ENCODE measurements at places on chromosomes 5 and 9.
A peak's percentile ranks its signal among the peaks of the same experiment; 100 is the strongest.

DNA sequence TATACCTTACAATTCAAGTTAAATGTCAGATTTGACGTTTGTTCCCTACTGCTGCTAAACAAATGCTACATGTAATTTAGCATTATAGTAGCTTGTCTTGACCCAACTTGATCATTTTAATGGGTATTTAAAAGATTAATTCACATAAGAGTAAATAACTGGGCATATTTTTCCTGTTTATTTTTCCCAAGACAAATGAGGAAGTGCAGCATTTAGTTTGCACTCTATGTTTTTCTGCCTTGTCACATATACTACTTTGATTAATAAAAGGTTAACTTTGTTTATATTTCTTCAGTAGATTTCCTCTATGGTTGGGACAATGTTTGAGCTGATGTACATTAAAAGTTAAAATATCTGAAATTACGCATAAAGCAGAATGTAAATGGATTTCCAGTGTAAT is 641.8 kb downstream of the PRR16 start:
- DNase-seq = no peak

DNA sequence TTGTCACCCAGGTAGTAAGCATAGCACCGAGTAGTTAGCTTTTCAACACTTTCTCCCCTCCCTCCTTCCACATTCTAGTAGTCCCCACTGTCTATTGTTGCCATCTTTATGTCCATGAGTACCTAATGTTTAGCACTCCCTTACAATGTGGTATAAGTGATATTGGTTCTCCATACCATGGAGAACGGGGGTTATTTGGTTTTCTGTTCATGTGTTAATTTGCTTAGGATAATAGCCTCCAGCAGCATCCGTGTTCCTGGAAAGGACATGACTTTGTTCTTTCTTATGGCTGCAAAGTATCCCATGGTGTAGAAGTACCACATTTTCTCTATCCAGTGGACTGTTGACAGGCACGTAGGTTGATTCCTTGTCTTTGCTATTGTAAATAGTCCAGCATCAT is 353.9 kb downstream of the ADGRV1 start:
- DNase-seq = no peak

DNA sequence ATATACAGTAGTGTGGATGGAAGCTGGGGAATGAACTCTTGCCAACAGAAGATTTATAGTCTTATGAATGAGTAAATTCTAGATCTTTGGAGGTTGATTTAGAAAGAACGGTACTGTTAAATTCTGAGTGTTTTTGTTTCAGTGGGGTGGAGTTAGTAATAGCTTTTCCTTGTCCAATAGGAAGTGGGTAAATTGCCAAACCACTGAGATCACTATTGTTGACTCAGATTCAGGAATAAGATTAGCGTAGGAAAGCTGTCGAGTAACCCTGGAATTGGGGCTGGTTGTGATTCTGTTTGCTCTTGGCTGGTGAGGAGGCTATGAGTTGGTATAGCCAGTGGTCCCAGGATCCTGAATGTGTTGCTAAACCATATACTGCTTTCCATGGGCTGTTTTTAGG is 155.6 kb downstream of the ARHGAP26 start:
- no peak for DNase-seq

DNA sequence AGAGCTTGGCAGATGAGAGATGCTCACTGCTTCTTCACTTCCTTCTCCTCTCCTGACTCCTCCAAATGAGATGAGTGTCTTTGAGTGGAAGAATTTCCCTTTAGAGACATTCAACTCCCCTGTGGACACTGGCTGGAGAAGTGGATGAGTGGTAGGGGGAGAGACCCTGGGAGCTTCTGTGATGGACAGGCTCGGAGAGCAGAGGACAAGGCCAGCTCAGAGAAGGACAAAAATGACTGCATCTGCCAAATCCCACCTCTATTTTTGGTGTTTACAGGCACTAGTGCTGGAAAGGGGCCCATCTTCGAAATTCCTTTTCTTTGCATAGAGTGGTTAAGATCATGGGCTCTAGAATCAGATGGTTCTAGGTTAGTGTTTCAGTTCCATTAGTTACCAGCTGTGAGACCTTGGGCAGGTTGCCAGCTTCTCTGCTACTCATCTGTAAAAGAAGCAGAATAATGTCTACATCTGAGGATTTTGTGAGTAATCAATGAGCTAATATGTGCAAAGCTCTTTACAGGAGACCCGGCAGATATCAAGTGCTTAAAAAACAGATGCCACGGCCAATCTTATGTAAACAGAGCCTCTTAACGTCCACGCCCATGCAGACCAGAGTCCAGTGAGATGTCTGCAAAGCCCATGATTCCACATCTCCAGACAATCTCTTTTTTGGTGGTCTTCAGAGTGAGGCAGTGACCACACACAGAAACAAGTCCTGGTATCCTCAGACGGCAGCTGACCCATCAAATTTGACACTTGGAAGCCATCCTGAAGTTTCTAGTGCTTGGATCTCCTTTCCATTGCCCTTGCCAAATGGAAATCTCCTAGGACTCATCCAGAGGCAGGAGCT is 13.6 kb upstream of the COL27A1 start:
- no peak for DNase-seq

DNA sequence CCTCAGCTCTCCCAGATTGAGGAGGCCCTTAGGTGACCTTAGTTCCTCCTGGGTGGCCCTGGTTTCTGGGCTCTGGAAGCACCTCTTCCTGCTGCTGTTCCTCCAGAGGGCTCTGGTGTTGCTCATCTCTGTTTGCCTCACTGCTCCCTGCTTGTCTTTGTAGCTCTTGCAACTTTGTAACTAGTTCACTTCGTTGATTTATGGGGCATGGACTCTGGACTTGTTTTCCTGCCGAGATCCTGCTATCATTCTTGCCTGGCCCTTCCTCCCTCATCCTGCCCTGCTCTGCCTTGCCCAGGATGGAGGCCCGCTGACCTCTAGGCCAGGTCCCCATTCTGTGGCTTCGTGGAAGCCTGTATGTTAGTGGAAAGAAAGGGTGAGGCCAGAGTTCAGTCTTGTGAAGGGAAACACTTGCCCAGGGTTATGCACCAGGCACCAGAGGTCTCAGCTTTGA is 169.3 kb downstream of the MACROH2A1 start:
- no peak for DNase-seq

DNA sequence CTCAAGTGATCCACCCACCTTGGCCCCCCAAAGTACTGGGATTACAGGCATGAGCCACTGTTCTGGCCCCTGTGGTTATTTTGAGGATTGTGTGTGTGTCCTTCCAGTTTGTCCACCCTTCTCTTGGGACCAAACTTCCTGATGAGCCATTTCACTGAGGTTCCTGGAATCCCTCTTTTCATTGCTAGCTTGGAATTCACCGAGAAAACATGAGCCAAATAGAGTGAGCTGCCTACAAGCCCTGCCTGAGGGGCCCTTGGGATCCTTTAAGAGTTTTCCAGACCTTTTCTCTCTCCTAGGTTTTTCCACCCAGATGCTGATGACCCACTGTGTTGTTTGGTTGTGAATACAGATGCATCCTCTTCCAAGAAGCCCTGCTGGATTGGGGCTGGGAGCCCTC is 13.2 kb upstream of the KIF12 start:
- no peak for DNase-seq

DNA sequence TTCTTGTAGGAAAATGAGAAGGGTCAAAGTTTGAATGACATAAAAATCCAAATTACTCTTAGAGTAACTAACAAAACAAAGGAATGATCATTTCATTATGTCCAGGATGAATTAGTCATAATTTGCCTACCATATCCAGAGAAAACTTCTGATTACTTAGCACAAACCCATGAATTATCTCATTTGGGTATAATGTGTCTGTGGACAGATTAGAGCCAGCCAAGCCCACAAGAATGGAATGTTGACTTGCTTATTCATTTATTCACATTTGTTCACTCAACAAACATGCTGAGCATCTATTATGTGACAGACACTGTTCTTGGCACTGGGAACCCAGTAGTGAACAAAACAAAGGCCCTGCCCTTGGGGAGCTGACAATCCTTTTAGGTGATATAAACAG is 87.4 kb downstream of the APBA1 start:
- no peak for DNase-seq

- no peak for DNase-seq
Measured at GRCh38 chr9:13424204-13424603, 144.7 kb upstream of the MPDZ start.

DNA sequence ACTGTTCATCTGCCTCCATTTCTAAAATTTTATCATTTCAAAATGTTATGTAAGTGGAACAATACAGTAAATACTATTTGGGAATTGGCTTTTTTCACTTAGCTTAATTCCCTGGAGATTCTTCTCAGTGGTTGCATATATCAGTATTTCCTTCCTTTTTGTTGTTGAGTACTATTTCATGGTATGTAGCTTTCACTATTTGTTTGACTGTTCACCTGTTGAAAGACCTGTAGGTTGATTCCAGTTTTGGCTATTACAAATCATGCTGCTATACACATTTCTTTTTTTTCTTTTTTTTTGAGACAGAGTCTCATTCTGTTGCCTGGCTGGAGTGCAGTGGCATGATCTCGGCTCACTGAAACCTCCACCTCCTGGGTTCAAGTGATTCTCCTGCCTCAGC is 33.0 kb upstream of the PWWP2A start:
- DNase-seq = no peak

DNA sequence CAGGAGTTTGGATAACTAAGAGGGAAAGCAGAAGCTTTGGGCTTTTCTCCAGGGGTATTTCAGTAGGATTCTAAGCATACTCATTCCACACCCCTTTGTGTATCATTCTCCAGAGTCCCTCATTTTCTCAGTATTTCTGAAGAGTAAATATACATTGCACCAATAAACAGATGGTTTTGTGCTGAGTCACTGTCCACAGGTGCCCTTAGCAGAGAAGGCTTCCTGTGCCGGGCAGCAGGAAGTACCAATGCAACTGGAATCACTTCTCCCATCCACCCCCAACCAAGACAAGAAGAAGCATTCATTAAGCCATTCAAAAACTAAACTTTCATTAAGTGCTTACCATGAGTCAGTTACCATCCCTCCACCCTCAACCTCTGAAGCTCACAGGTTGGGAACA is 3.6 kb upstream of the CCNJL start:
- no peak for DNase-seq

GRCh38 chr5:36366883-36367282 is 65.2 kb upstream of the RANBP3L start:
- DNase-seq = no peak

DNA sequence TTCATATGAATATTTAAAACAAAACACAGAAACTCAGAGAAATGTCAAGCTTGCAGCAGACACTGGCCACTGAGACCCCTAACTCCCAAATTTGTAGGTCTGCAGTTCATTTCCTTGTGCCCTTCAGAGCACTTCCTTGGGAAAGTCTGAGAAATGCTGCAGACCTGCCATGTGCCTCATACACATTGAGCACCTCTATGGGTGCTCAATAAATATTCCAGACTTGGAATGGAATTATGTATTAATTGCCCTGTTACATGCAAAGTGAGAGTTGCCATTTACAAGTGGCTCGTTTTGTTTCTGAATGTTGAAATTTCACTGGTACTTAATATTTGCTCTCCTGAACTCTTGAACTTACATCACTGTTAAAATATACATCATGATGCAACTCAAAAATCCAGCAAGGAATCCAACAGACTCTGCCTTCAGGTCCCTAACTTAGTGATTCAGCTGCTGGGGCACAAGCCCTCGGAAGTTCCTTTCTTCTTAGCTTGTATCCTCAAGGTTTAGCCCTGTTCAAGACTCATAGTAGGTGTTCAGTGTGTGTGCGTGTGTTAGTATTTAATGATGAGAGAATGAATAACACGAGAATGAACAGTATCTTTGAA is 90.6 kb downstream of the PTCD2 start:
- no peak for DNase-seq

GRCh38 chr5:73448463-73449136 is at the start of gene FOXD1:
Gene FOXD1 (minus strand): TSS chr5:73448777. CDS start chr5:73448362, 415 bp downstream.
- DNase-seq = peak; percentile 5

DNA sequence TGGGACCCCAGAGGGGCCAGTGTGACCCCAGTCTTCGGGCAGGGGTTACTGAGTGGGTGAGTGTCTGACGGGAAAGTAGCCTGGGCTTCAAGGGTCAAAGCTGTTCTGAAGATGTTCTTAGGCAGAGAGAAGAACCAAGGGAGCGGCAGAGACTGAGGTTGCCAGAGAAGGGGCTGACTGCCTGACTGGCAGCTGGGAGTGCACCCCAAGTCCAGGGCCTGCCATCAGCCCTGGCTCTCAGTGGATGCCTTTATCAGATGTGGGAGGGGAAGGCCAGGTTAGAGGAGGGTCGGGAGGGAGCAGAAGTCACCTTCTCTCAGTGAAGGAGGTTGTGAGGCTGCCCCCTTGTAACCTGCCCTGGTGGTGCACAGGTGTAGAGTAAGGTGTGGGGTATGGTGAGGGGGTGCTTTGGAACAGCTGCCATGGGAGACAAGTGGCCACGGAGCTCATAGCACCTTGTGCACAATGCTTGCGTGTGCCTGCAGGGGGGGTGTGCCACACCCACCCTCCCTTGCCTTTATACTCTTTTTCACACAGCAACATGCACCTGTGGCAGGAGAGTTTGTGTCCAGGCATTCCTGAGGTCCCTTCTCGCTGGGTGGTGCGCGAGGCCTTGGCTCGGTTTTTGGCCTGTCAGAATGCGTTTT is 18.9 kb downstream of the RALGPS1 start:
- no peak for DNase-seq

GRCh38 chr5:15646371-15646770 is 146.4 kb downstream of the FBXL7 start:
- no peak for DNase-seq

DNA sequence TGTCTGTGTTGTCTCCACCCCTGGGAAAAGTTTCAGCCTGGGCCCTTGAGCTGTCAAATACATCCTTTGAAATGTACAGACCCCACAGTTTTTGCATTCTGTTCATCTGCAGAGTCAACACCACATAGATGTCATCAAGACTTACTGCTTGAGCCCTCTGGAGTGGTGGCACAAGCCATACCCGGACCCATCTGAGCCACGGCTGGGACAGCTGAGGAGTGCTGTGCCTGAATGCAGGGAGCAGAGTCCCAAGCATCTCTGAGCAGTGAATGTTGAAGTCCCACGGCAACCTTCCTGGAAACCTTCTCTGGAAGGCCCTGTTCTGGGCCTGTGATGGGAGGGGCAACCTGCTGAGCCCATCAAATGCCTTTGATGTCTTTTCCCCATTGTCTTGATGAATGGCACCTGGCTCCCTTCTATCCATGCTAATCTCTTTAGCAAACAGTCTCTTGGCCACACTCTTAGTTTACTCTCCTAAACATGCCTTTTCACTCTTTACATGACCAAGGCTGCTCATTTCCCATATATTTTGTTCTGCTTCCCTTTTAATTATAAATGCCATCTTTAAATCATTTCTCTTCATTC is 92.5 kb downstream of the ATPSCKMT start:
- DNase-seq = no peak

GRCh38 chr9:125387861-125388524 is 126.4 kb downstream of the GAPVD1 start:
- DNase-seq = no peak

DNA sequence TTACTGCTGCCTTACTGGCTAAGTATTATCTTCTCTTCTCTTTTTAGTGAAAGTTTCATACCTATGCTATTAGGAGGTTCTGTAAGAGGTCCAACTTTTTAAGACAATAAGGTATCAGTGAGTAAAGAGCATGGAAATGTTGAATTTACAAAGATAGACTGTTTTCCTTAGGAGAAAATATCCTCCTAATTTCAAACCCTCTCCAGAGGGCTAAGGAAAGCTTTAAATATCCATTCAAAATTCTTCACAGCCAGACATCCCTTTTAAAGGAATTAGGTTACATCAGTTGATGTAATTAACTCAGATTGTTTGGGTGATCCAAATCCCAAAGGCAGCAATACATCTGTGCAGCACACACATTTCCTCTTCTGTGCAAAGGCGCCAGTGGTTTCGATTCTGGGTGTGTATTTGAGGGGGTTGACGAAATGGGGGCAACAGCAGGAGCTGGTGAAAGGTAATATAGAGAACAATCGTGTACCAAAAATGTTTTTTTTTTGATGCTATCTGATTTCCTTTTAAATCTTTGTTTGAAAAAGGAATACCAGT is 273.8 kb upstream of the RPS23 start:
- DNase-seq = no peak
